ENCODE measurements at places on chromosomes 11 and 22.

DNA sequence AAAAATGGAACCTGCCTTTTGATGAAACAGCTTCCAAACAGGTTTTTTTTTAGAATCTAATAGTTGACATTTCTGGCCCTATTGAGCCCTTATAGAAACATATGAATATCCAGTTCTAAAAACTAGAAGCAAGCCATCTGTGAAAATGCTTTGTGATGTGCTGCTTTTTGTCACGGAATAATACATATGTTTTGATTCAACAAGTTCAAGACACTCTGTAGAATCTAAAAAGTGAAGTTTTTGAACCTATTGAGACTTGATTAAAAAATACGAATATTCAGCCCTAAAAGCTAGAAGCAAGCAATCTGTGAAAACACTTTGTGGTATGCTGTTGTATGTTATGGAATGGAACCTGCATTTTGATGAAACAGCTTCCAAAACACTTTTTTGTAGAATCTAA is 106.7 kb upstream of the VPREB1 start:
- DNase-seq: no peak

DNA sequence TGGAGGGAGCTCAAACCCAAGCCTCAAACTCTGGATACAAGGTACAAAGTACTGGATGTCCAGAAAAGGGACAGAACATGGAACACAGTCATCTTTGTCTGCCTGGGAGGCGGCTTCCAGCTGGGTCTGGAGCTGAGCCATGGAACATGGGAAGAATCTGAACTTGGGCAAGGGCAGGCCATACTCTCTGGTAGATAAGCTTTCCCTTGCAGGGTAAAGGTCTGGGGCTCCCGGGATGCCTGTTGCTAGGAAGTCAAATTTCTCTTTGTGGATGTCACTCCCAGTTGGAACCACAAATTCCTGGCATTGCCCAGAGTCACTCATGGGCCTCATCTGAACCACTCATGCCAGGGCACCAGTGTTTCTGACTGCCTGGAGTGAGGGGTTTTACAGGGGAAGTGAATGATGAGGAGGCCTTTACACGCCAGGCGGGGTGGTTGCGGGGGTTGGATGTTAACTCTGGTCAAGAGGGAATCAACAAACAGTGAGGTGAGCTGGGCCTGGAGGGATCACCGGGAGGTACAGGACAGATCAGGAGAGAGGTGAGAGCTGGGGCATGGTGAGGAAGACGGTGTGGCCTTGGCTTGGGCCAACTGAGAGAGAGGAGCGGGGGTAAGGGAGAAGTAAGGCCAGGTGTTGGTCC is 5.7 kb downstream of the FTH1 start:
- no peak for DNase-seq

- no peak for DNase-seq
These were observed at the start of gene APOL4 for GRCh38 chr22:36201630-36202319. Gene APOL4 (minus strand): TSS chr22:36201809. CDS start chr22:36201734, 75 bp downstream.

DNA sequence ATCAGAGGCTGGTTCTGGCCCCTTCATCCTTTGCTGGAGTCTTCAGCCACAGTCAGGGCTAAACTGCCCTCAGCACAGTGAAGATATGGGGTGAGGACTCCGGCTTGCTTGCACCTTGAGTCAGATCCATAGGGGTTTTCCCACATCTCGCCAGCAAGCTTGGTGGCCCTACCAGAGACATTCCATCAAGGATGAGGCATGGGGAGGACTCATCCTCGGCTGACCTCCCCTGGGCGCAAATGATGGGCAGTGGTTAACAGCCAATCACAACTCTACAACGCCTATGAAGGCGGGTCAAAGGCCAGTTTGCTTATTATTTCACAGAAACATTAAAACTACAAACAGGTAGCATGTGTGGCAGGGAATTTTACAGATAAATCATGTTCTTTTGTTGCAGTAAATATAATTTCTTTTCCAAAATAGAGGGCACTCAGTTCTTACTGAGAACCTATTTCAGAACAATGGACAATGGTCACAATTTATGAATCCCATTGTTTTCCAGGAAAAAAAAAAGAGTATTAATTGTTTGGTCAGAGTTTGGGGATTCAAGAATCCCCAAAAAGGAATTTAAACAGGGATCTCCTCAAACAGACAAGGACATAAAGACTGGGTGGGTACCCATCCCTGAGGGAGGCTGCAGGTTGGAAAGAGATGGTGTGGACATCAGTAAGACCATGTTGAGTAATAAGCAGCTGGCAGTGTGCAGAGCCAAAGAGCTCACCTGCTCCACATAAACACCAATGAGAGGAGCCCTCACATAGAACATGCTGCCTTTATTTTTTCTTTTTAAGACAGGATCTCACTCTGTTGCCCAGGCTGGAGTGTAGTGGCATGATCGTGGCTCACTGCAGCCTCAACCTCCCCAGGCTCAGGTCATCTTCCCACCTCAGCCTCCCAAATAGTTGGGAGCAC is 14.8 kb downstream of the PLAAT3 start:
- DNase-seq: no peak

GRCh38 chr22:39628563-39629080 is 58.1 kb downstream of the CACNA1I start:
- no peak for DNase-seq

- DNase-seq: no peak
These were observed 12.5 kb downstream of the ADAMTS8 start for GRCh38 chr11:130415731-130416529.

DNA sequence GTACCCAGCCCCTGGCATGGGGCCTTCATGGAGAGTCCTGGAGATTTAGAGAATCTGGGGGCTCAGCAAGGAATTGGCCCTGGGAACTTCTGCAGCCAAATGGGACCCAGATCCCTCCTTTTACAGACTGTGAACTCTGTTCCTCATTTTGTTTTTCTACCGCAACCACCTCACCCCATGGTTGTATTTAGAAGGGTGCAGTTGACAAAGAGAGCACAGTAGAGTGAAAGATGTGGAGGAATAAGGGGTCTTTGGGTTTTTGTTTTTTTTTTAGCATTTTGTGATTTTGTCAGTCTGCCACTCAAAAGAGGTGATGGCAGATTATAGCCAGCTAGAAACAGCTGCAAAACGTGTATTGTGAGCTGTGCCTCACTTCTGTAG is 1.9 kb downstream of the ZNF74 start:
- no peak for DNase-seq

DNA sequence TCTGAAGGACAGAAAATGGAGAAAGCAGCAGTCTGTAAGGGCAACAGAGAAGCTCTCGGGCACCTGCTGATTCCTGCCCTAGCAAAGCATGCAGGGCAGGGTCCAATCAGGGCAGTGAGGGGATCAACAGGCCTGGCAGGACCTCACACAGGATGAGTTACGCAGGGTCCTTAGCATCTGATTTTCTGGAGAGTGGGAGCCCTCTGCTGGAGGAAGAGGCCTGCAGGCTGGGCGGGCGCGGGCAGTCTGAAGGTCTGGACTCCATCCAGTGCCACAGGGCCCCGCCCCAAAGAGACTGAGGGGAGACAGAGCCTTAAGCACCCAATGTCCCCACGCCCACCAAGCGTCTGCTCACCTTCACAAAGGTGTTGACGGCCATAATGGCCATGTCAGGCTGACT is 28.9 kb downstream of the AP1B1 start:
- no peak for DNase-seq

- no peak for DNase-seq
These were observed at the start of gene RGL4 for GRCh38 chr22:23690713-23691112. Gene RGL4 (plus strand): TSS chr22:23691013. CDS start chr22:23692031, 1,018 bp downstream.

GRCh38 chr11:64303109-64304031 is 2.0 kb upstream of the ESRRA start:
- DNase-seq: no peak

Data from stimulated activated CD4-positive, alpha-beta T cell treated with anti-CD3 and anti-CD28 coated beads, Interleukin-1b, Interleukin-23, amount 100 ng/mL, for 1 hour (primary cell).